ENCODE measurements at places on chromosomes 4 and X. TPM values are rescaled to one million over a fixed set of nuclear protein-coding genes. Genes with fewer than 3 reads are reported as not detected.

Gene SPANXC
- not detected for total RNA-seq

Gene IL13RA2
- total RNA-seq = 171 TPM

Gene HTN3
- not detected for total RNA-seq

Gene MAOB
- total RNA-seq = under 0.01 TPM

Gene SMIM31
- not detected for total RNA-seq

Gene TLL1
- under 0.01 TPM for total RNA-seq

Gene CWH43
- not detected for total RNA-seq

Gene HTT
- total RNA-seq = 66.3 TPM

Gene USP17L15
- not detected for total RNA-seq

Gene ODAM
- not detected for total RNA-seq

Gene BRCC3
- 10.3 TPM for total RNA-seq

Gene BEX1
- total RNA-seq = not detected

Gene EDA2R
- total RNA-seq = 31.1 TPM

Gene JAKMIP1
- total RNA-seq = not detected

Gene SLC38A5
- total RNA-seq = 131 TPM

Gene TMEM154
- 11.1 TPM for total RNA-seq

Gene FHDC1
- total RNA-seq = 0.20 TPM

Gene RBMX
- total RNA-seq = 282 TPM

Gene GPR119
- total RNA-seq = not detected

Gene ODAPH
- not detected for total RNA-seq

Gene LARP1B
- total RNA-seq = 27.8 TPM

Gene GAGE13
- not detected for total RNA-seq

Gene CSN1S1
- total RNA-seq = not detected

Gene SSX1
- total RNA-seq = not detected

Gene CENPVL2
- total RNA-seq = under 0.01 TPM

Gene BOD1L1
- 21.7 TPM for total RNA-seq

Gene NPY2R
- under 0.01 TPM for total RNA-seq

Gene STS
- 6.6 TPM for total RNA-seq

Gene GNRHR
- total RNA-seq = not detected

Gene MAGEA8
- not detected for total RNA-seq

Gene PFKFB1
- total RNA-seq = not detected

Gene PSAPL1
- not detected for total RNA-seq

Gene PAGE2B
- total RNA-seq = not detected

Gene SGMS2
- total RNA-seq = 80.5 TPM

Gene CYBB
- not detected for total RNA-seq

Gene IKBKG
- total RNA-seq = 17.2 TPM

Gene HSD17B13
- not detected for total RNA-seq

Gene CXCL3
- total RNA-seq = 3.7 TPM

Gene NAP1L5
- 4.8 TPM for total RNA-seq

Gene RHOH
- total RNA-seq = not detected
